ENCODE measurements at places on chromosomes 7 and 10. TPM values are rescaled to one million over a fixed set of nuclear protein-coding genes. Genes with fewer than 3 reads are reported as not detected.

GRCh38 chr10:26211781-26212444, 4.7 kb upstream of the GAD2 start:
- no peak for DNase-seq

GRCh38 chr10:120266022-120266421, 191.0 kb upstream of the PLPP4 start:
- no peak for DNase-seq

DNA sequence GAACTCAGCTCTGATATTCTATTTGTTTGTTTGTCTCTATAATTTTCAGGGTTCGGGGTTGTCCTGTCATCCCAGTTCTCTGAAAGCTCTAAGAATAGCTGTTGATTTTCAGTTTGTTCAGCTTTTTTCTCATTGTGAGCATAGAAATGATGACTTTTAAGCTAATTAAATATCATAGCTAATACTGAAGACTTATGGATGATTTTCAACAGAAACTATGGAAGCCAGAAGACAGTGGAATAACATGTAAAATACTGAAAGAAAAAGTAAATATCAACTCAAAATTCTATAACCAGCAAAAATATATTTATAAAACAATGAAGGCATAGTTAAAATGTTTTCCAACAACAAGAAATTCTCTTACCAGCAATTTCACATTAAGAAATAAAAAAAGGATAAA, 96.4 kb upstream of the ETV1 start:
- DNase-seq, result peak; percentile 9

DNA sequence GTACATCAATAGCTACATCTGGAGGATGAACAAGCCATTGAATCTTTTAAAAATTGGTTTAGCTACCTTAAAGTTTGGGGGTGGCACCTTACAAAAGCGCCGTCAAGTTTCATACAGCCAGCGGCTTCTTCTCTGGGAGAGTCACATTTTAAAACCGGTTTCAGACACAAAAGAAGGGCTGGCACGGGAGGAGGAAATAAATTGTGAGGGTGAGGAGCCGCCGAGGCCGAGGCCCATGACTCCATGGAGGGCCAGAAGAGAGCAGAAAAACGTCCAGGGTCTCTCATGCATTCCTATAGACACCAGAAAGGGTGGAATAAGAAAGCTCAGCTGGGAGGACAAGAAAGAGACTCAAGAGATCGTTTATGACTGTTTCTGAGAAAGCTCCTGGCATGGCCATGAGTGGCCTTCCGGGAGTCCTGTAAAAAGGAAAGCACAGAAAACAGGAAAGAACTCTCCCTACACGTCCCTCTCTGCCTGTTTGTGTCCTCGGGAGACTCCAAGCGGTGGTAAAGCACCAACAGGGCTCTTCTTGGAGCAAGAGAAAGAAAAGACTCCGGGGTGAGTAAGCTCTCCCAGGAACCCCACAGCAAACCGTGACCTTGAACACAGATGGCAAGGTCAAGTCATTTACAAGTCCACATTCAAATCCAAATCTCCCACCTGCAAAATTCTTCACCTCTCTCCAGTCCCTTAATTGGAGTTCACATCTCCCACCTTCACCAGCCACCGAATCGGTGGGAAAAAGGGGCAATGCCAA, 1.8 kb downstream of the FRAT2 start:
- DNase-seq, result peak; percentile 68

The COL17A1 gene
- total RNA-seq, result 0.45 TPM

- no peak for DNase-seq
These were observed 41.2 kb downstream of the FGFR2 start for GRCh38 chr10:121556918-121557573.

- no peak for DNase-seq
These were observed 377.2 kb downstream of the PARD3 start for GRCh38 chr10:34437906-34438305.

DNA sequence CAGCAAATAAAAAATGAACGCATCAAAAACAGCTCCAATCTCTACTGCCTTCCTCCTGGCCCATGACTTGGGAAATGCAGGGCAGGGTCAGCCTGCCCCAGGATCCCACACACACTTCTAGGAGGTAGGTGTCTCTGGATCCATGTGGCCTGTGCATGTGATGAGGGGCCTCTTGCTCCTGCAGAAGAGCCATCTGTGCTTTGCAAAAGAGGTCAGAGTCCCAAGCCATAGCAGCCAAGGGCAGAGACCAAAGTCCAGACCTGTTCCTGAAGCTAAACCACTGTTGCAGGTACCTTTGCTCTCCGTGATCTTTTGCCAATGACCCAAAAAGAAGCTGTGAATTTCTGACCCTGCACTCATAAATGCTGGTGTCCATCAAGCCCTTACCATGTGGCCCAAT, 57.1 kb downstream of the KCNMA1 start:
- no peak for DNase-seq

The OR6B1 gene
- total RNA-seq, result not detected

The NANOS1 gene
- 5.7 TPM for total RNA-seq

GRCh38 chr7:72032934-72033333, 379.2 kb downstream of the CALN1 start:
- no peak for DNase-seq

GRCh38 chr10:63713191-63714144, 192.3 kb downstream of the REEP3 start:
- peak; percentile 82 for DNase-seq

The HOXA5 gene
- 10.3 TPM for total RNA-seq

GRCh38 chr7:158760936-158761335, 56.3 kb upstream of the NCAPG2 start:
- DNase-seq, result peak; percentile 30

DNA sequence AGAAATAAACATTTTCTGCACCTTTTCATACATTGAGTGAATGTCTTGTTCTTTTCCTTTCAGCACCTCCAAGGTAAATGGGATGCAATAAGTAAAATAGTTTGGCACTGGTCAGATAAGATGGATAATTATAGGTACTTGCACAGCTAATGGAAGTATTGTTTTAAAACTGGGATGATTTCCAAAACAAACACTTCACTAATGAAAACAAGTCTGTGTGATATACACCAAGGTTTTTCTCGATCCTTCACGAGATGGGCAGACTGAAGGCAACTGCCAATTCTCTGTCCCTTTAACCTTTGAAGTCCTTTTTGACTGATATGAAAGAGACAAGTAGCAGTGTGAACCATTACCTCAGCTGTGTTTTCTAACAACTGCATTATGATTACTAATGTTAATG, 423.8 kb downstream of the GFRA1 start:
- no peak for DNase-seq

The LRRTM3 gene
- total RNA-seq, result not detected

GRCh38 chr7:31251441-31251840, 89.1 kb downstream of the NEUROD6 start:
- DNase-seq, result no peak

DNA sequence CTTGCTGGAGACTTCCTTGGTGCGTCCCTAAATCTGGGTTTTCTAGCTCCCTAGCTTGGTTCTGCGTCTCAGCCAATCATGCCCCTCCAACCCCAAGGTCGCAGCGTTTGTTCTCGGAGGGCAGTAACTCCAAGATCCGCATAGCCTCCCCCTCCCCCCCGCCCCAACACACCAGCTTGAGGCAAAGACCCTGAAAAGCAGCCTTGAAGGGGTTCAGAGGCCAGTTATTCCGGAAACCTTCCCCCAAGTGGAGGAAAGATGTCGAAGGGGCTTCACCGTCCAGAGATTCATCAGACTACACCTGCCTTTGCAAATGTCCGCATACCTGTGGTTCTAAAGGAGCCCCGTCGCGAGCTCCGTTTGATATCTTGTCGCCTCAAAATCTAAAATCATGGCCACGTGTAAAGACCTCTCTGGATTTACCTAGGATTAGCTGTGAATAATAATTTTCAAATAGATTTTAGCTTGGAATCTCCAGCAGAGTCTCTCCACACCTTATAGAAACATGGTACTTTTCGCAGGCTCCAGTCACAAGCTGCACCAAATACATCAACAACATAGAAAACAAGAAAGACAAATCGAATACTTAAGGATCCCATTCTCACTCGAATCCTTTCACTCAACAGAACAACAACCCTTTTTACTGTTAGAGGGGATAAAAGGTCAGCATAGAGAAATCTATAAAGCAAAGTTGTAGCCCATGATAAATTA, 7.9 kb downstream of the DLX6 start:
- DNase-seq, result no peak

- no peak for DNase-seq
These were observed 1.5 kb downstream of the HOXA4 start for GRCh38 chr7:27128776-27129728.

DNA sequence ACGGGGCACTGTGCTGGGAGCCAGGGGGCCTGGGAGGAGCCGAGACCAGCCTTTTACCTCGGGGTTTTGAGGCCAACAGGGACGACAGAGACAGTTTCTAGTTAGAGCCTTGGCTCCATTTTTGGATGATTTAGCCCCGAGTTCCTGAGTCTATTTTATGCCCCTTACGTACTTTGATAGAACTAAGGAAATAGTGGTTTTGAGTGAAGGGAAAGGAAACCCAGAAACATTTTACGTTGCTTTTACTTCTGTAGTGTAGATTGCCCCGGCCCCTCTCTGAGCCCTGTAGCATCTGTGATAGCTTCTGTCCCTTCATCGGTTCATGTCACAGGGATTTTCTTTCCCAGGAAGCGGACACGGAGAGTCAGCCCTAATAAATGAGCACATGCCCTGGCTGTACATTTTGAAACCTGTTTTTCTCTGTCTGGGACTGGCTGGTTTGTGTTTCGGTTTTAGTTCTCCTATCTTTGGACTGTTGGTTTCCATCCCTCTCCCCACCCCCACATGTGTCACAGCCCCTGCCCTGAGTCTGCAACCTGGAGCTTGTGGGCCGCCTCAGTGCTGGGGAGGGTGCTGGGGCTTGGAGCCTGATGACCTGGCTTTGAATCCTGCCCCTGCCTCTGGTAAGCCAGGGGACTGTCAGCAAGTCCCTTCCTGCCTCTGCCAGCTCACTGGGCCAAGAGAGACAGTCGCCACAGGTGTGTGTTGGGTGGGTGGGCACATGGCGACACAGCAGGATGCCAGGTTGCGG, 6.9 kb upstream of the ORAI2 start:
- DNase-seq, result no peak

The SPDYE6 gene
- total RNA-seq, result not detected

DNA sequence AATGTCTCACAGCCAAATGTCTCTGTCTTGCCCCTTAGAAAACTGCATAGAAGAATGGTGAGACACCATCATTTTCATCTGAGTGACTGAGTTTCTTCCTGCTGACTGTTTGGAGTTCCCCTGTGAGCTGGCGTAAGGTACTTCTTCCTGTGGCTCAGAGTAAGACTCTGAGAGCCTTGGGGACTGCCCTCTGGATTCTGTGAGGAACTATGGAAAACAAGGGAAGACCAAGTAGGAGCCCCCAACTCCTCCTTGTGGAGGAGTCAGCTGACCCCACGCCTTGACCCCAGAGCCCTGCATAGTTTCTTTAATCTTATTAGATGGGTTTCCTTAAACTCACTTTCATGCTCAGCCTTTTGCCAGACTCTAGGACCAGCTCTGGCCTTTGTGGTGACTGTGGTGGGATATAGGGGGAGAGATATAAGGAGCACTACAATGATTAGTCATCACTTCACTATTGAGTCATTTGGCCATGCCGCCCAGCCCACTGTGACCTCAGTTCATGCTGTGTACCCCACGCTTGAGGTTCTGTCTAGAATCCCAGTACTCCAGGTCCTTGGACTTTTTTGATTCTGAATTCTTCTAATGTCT, 51.8 kb upstream of the FAM133B start:
- DNase-seq, result no peak

The CRHR2 gene
- not detected for total RNA-seq

- peak; percentile 37 for DNase-seq
These were observed 50.9 kb downstream of the TFAM start for GRCh38 chr10:58436071-58436470.

The STEAP1 gene
- total RNA-seq, result 20.7 TPM

- no peak for DNase-seq
These were observed 108.7 kb upstream of the DPP6 start for GRCh38 chr7:153943457-153943856.

- no peak for DNase-seq
These were observed 257.0 kb downstream of the PHTF2 start for GRCh38 chr7:78055599-78055998.

Data from SK-MEL-5 (cell line).